HFFc6 (cell line): ENCODE measurements at places on chromosomes 16 and 17. TPM values are rescaled to one million over a fixed set of nuclear protein-coding genes. Genes with fewer than 3 reads are reported as not detected.

RAC3 gene
- total RNA-seq: 5.8 to 8.7 TPM (median 6.0 TPM) in 3 replicates

C1QTNF8 gene
- not detected in 3 replicates for total RNA-seq

TIMP2 gene
- total RNA-seq: 614 to 749 TPM (median 738 TPM) in 3 replicates

DNA sequence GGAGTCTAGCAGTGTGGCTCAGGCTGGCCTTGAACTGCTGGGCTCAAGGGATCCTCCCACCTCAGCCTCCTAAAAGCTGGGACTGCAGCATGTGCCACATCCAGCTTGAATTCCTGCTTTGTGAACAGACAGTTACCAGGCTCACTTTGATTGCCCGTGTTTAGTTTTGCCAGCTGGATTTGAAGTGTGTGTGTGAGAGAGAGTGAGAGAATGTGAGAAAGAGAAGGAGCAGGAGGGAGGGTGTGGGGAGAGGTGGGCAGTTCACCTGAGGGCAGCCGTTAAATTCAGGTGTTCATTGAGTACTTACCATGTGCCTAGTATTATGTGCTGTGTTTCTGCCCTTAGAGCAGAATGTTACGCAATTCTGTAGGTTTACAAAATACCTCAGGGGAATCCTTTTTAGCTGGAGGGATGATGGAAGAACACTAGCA, 4.7 kb downstream of the DUSP14 start:
- DNase-seq: no peak
